ENCODE measurements at places on chromosomes 6 and 20.

GRCh38 chr6:1841136-1841535 lies 231.4 kb downstream of the FOXC1 start:
- DNase-seq, result no peak

DNA sequence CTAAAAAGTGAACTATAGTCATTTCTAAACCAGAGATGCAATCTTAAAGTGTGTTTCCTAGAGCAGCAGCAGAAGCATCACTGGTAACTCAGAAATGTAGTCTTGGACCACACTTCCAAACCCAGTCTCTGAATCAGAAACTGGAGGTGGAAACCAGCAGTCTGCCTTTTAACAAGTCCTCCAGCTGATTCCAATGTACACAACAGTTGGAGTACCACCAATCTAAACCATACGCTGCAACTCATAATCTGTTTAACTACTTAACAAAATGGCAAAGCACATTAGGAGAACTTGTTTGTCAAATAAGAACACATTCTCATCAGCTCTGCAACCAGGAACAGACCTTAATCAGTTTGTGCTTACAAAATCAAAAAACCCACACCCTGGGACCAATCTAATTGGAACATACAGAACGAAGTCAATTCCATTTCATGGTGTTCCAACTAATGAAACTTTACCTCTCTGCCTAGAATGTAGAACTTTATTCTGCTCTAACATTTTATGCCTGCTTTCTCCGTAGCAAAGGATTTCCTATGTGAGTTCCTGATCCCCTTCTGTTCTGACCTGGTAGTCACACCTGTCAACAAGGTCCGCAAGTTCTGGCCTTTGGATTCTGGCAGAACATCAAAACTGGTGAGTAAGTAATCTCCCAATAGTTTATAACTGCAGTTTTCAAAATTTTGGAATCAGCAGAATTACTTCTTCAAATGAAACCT lies 390.4 kb downstream of the HTR1B start:
- no peak for DNase-seq

DNA sequence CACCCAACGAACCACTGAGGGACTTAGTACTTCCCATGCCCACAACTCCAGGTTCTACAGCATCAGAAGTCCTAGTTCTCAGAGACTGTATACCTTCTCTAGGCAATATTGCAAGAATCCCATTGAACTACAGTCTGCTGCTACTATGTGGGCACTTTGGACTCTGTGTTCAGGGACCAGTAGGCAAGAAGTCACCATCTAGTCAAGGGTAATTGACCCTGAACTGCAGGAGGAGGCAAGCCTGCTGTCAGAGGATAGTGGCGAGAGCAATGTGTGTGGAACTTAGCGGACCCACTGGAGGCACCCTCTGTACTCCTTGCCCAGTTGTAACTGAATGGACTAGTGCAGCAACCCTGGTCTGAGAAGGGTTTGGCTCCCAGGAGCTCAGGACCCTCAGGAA lies 15.7 kb downstream of the HEBP2 start:
- no peak for DNase-seq

DNA sequence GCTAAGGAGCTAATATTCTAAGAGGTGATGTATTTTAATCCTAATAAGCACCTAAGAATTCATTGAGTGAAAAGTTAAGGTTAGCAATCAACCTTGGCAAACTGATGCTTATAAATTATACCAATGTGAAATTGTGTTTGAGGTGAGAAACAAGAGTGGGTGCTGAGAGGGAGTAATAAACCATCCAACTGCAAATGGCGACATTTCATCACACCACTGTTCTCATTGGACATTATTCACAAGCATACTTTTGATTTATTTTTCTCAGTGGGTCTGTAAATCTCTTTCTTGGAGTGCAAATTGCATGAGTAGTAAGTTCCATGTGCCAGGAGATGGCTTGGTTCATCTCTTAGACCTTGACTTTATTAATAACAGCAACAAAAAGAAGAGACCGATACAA lies 71.5 kb downstream of the BMP6 start:
- DNase-seq, result no peak

GRCh38 chr6:97136626-97137358 lies 146.2 kb downstream of the MMS22L start:
- DNase-seq, result no peak

- no peak for DNase-seq
Measured at GRCh38 chr20:2084703-2085102, 16.9 kb upstream of the STK35 start.

DNA sequence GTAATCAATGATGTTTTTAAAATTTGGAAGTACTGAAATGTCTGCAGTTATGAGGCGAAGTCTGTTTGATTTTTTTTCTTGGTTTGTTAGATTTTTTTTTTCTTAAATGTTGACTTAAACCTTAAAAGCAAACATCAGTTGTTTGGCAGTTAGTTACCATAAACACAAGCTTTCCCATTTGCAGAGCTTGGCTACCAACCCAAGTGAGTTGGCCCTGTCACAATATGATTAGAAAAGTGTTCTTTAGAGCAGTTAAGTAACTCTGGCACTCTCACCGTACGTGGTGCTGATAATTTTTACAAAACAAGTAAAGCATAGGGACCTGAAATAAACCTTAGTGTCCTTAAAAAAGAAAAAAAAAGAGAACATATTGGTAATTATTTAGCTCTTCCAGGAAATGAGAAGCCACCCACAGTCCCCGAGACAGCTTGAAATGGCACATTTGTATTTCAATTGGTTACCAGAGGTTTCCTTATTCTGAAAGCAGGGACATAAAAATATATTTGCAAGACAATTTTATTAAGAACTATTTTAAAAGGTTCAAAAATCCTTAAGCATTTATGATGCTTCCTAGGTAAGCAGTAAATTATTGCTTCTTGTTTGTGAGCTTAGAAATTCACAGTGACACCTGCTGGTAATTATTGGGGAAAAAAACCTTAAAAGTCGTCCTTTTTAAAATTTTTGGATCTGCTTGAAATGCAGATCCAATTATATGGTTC lies 3.9 kb downstream of the HEY2 start:
- no peak for DNase-seq

- no peak for DNase-seq
Measured at GRCh38 chr6:148435386-148435785, 92.7 kb downstream of the SASH1 start.

GRCh38 chr6:74604279-74604678 lies 601.6 kb downstream of the COL12A1 start:
- no peak for DNase-seq

DNA sequence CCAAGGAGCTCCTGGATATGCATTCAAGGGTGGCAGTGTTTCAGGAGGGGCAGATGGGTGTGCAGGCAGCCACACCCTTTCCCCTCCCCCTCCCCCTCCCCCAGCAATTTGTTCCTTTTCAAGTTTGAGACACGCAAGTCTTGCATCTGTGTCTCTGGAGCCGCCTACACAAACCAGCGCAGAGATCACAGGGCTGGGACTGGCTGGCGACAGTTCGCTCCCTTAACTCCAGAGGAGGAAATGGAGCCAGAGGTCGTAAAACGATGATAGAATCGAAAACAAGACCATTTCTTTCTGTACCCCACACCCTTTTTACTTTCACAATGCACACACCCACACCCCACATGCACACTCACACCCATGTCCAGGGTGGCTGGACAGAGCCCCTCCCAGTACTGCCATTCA lies 163.1 kb downstream of the LY86 start:
- DNase-seq, result no peak

DNA sequence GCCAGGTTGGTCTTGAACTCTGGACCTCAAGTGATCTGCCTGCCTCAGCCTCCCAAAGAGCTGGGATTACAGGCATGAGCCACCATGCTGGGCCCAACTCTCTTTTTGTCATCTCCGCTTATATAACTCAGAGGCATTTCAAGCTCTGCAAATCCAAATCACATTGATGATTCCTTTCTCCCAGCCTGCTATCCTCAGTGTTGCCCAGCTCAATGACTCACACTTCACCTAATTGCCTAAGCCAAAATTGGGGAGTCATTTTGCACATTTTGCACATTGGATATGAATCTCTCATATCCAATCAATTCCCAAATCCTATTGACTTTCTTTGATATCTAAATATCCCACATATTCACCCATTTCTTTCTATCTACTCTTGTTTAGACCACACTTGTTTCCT lies 3.9 kb downstream of the UTRN start:
- DNase-seq, result no peak

- DNase-seq, result no peak
Measured at GRCh38 chr6:47817749-47818148, 35.9 kb downstream of the OPN5 start.

DNA sequence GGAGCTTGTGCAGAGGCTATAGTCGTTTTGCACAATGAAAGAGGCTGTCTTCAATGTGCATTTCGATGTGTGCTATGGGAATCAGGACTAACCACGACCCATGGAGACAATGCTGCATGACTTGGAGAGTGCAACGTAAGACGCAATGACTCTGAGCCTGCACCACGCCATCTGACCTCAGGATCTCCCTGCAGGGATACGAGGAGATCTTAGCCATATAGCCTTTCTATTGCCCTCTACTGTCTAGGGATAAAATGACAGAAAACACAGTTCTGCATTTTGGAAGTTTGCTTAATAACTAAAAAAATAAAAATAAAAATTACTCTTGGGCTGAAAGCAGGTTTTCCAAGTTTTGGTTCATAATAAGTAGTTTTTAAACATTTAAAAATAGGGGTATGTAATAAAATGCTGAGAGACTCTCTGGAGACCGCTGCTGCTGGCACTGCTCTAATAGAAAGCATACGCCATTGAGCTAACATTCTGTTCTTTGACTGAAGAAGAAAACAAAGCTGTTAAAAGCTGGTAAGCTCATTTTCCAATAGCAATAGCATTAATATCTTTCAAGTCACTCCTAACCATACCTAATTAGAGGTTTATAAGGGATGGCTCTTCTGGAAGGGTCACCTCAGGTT lies 87.2 kb downstream of the PDE7B start:
- DNase-seq, result no peak

DNA sequence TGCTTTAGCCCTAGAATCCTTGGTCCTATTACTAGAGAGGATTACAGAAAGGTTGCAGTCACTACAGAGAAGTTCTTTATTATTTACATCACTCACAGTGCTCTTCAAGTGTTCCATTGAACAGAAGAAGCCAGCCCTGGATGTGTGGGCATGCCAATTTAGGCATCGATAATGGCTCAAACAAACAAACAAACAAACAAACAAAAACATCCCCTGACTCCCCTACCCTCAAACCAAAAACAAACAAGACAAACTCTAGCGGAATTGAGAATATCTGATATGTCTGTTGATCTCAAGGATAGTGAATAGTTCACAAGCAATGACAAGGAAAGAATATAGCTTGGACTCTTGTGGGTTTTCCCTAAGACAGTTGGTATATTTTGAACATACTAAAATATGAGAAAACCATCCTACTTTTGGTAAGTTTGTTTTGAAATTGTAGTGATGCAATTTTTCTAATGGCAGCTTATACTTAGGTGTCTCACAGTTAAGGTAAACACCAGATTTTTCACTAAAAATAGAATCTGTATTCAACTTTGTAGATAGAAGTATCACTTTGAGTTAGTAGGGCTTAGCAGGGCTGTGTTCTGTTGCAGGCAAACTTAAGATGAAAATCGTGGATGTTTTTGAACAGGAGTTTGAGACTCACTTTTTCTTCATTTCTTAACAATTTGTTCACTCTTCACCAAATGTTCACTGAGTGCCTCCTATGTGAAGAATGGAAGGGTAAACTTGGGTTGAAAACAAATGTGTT lies 92.8 kb upstream of the FAM184A start:
- DNase-seq, result no peak

- DNase-seq, result no peak
Measured at GRCh38 chr20:9146649-9147048, 77.8 kb downstream of the PLCB4 start.

DNA sequence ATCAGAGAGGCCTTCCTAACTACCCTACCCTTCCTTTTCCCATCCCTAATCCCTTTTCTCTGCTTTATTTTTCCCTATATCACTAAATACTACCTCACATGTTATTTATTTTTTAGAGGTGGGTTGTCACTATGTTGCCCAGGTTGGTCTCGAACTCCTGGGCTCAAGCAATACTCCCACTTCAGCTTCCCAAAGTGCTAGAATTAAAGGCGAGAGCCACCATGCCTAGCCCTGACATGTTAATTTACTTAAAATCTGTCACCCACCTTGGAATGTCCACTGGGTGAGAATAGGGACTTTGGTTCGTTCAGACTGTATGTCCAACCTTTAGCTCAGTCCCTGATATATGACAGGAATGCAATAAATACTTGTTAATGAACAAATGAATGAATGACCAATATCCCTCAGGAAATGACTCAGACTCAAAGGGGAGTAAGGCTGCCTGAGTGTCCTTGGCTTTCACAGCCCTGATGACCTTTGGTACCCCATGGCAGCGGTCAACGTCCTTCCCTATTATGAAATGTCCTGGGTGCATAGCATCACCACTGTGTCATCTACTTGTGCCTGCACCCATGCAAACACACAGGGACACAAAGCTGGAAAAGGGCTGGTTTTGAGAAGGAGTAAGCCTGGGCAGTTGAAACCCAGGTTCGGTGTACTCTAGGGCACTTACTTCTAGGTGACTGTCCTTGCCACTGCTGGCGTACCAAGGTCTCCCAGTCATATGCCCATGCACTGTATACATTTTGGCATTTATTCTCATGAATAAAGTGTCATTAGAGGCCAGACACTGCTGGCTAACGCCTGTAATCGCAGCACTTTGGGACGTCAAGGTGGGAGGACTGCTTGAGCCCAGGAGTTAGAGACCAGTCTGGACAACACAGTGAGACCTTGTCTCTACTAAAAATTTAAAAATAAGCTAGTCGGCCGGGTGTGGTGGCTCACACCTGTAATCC lies 26.5 kb downstream of the BCL2L1 start:
- DNase-seq, result no peak

DNA sequence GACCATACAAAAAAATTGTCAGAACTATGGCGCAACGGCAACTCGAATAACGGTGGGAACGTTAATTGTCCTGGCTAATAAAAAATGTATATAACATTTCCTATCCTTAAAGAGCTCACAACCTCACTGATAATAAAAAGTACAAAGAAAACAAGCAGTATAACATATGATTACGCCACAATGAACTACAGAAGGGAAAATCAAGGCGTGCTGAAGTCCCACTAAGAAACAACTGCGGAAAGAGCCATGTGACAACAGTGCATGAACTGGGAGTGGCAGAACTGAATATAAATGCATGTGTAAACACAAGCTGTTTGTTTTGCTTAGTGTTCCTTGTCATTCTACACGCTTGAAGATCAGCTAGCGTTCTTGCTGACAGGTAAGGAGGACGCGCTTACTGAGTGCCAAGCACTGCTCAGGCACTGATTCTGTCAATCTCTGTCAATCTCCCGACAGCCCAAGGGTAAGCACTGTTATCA lies 466 bp upstream of the PSMB1 start:
- no peak for DNase-seq

DNA sequence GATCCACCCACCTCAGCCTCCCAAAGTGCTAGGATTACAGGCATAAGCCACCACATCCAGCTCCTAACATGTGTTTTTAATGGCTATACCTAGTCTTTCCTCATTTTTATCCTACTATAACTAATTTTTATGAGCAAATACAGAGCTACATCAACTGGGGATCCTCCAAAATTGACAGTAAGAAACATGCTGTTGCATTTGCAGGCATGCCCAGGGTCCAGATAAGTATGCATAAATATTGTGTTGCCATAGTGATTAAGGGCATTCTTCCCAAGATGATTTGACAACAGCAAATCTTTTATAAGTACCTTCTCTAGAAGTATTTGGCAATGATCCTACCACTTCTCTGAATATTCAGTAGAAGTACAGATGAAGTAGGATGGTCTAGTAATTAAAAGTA lies 41.9 kb upstream of the MOXD1 start:
- DNase-seq, result no peak

GRCh38 chr6:14880052-14880451 lies 365.8 kb upstream of the JARID2 start:
- DNase-seq, result no peak

Measured in renal cortex interstitium (tissue), 15 donors.